ENCODE measurements at places on chromosomes 13 and 19. TPM values are rescaled to one million over a fixed set of nuclear protein-coding genes. Genes with fewer than 3 reads are reported as not detected.

- DNase-seq, result no peak
These were observed 4.9 kb downstream of the MBNL2 start for GRCh38 chr13:97226788-97227627.

DNA sequence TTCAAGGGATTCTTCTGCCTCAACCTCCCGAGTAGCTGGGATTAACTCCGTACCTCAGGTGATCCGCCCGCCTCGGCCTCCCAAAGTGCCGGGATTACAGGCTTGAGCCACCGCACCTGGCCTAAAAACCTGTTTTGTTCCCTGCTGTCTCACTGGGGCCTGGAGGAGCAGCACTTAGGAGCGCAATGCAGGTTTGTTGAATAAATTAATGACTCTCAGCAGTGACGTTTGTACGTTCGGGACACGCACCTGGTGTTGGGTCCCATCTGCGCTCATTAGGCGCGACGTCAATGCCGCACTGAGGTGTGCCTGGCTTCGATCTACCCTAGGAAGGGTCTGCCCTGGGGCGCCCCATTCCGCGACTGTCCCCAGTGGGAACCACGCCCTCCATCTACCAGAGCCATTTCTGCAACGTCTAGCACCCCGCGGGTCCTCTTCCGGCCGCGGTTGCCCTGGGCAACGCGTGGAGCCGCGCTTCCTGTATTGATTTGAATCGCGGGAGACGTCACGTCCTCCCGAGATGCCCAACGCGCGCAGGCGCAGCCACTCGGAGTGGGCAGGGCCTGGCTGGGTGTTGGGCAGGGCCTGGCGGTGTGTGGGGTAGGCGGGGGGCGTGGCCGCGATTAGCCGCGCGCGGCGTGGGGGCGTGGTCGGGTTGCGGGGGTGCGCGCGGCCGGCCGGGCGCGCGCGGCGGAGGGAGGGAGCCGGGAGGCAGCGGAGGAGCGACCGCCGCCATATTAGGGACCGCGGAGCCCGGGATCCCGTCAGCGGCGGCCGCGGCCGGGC, at the start of gene FZR1:
Gene FZR1 (plus strand): TSS at position 714 of the 786 bp plus-strand sequence. CDS start 16,679 bp downstream, outside the sequence.
- DNase-seq, result peak; percentile 93

- no peak for DNase-seq
These were observed 147.1 kb upstream of the SOX1 start for GRCh38 chr13:111919849-111920248.

- no peak for DNase-seq
These were observed at the start of gene DGKH for GRCh38 chr13:42048342-42048683. DGKH (plus strand) TSS chr13:42048648; CDS start chr13:42048774, 126 bp downstream.

GRCh38 chr13:106078191-106078590, 457.3 kb downstream of the EFNB2 start:
- no peak for DNase-seq

- DNase-seq, result no peak
These were observed 1073.8 kb downstream of the SLITRK5 start for GRCh38 chr13:88745011-88745410.

- no peak for DNase-seq
These were observed 13.9 kb upstream of the ZNF431 start for GRCh38 chr19:21127898-21128297.

GRCh38 chr19:35845215-35846037, 6.9 kb downstream of the NPHS1 start:
- no peak for DNase-seq

- DNase-seq, result peak; percentile 77
These were observed 181.9 kb downstream of the PCDH9 start for GRCh38 chr13:67048084-67048820.

DNA sequence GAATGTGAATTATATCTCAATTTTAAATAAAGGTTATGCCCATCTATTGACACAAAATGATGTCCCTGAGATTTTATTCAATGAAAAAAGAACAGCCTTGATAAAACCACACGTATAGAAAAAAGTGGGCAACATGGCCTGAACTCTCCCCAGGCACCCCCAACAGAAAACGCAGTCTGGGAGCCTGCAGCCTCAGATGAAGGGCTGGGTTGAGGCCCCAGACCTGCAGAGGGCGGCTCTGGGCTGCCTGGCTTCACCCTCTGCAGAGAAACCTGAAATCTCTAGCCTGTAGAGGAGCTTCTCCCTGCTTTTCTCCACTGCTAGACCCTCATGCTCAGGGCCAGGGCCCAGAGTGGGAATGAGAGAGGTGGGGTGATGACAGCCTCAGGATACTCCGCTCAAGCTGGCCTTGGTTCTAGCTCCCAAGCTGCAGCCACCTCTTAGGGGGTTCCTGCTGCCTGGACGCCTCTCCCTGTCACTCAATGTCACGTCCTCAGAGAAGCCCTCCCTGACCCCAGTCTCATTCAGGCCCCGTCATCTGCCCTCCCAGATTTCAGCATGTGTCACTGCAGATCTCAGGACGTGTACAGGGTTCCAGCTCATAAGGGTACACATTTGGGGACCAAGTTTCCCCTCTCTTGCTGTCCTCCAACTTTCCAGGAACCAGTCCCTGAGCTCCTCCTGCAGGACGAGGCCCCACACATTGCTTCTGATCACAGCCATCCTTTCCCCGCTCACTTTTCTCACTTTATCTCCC, 1.8 kb downstream of the MBD3 start:
- no peak for DNase-seq

- no peak for DNase-seq
These were observed 24.1 kb downstream of the MCF2L start for GRCh38 chr13:112992931-112993680.

DNA sequence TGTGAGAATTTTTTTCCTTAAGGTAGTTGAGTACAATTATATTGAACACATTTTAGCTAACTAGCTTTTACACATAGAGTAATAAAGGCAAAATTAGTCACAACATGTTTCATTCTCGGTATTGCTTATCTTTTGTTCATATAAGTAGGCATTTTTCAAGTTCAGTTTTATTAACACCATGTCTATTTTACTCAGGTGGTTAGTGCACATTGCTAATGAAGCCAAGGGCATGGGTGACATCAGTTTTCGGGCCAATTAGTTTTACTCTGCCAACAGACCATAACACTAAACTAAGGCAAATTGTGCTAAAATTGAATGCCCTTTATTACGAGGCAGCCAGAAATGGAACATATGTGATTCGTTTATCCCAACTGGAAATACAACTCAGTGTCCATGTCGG, 19.6 kb upstream of the PCDH17 start:
- no peak for DNase-seq

The NCR1 gene
- 0.19 TPM for polyA plus RNA-seq

The SYDE1 gene
- 16.5 TPM for polyA plus RNA-seq

The TICAM1 gene
- polyA plus RNA-seq, result 5.4 TPM

The SIGLEC14 gene
- 1.1 TPM for polyA plus RNA-seq

The LILRA1 gene
- polyA plus RNA-seq, result 0.51 TPM

The ZNF93 gene
- polyA plus RNA-seq, result 19.5 TPM

The SULT2A1 gene
- not detected for polyA plus RNA-seq

The DPF1 gene
- polyA plus RNA-seq, result 1.1 TPM

The ZNF813 gene
- polyA plus RNA-seq, result 8.1 TPM
